RPMI7951 (cell line): ENCODE measurements at places on chromosomes 1 and 21. TPM values are rescaled to one million over a fixed set of nuclear protein-coding genes. Genes with fewer than 3 reads are reported as not detected.
A peak's percentile ranks its signal among the peaks of the same experiment; 100 is the strongest.

TRIM63 gene
- total RNA-seq: 0.12 TPM in 1 of 2 replicates, not detected in the other

DNA sequence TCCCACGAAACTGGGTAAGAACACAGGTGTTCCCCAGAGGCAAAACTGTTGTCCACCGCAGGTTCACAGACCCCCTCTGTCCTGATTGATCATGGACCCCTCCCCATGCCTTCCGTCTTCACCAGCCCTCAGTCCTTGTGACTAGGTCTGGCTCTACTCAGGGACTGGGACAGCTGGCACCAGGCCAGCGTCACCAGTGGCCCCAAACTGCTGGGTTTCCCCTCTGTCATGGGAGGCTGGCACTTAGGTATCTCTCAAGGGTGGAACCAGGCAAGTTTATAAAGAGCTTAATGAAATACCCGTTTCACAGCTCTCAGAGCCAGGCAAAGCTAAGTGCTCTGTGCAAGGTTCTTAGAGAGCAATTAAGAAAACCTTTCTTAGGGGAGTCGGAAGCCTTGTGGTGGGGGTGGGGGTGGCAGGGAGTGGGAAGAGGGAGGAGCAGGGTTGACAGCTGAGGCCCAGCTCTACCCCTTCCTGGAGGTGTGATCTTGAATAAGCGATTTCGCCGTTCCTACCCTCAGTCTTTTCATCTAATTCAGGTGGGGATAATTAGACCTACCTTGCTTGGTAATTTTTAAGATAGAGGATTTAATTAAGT is 35.0 kb upstream of the IFNLR1 start:
- no peak for DNase-seq

HRNR gene
- total RNA-seq: under 0.01 TPM in 1 of 2 replicates, not detected in the other

DNA sequence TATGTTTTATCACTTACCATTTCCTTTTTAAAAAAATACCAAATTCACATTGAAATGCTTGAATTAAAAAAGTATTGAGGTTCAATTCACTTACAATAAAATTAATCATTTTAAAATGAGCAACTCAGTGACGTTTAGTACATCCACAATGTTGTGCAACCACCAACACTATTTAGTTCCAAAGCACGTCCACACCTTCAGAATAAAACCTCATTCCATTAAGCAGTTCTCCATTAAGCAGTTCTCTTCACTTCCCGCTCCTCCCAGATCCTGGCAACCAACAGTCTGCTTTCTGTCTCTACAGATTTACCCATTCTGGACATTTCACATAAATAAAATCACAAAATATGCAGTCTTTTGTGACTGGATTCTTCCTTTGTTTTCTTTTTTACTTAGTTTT is 41.3 kb downstream of the GNG4 start:
- no peak for DNase-seq

DNA sequence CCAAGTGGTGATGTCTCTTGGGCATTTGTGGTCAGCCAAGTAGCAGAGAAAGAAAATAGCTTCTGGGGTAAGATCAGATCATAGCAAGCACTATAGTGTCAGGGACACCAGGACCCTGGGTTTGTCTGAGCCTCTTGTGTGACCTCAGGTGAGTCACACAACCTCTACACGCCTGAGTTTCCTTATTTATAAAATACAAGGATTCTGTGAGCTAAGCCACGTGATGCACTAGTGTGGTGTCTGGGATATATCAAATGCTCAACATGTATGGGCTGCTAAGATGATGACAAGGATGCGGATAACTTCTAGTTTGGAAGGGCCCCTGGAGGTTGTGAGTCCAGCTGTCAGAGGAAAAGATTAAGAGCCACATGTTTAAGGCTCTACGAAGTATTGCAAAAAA is 24.5 kb upstream of the ZNF436 start:
- DNase-seq: peak; percentile 66

GBP4 gene
- total RNA-seq: 0.60 and 0.78 TPM in 2 replicates

CHIA gene
- total RNA-seq: not detected in 2 replicates

SPRR2A gene
- not detected in 2 replicates for total RNA-seq

DNA sequence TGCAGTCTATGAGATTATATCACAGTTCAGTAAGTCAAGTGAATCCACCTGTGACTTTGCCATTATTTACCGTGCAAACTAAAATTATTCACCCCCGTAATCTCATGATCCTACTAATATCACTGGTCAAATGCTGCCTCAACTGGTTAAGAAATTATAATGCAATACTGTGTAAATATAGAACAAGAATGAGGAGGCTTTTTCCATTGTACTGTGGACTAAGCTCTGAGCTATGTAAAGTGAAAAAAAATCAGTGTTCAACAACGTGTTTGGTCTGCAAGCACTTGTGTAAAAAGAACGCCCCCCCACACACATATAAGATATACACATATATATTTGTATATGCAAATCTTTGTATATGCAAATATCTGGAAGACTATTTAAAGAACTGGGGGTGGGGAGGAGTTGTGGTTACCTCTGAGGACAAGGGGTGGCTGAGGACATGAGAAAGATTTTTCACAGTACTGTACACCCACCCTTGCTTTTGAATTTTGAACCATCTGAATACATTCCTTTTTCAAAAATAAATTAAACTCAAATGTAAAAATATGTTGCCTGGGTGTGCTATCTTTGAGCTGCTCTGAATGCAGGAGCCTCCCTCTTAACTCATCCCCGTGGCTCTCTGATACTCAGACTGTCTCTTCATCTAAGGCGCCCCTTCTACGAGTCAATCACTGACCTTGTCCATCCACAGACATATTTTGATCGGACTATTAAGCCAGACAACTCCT is 57.0 kb downstream of the PTP4A2 start:
- DNase-seq: no peak

FCAMR gene
- not detected in 2 replicates for total RNA-seq

- no peak for DNase-seq
Observed at GRCh38 chr1:77139389-77139788, 79.8 kb downstream of the PIGK start.

PROK1 gene
- total RNA-seq: 0.24 and 0.39 TPM in 2 replicates

WDR3 gene
- total RNA-seq: 14.4 and 18.7 TPM in 2 replicates

CLIC6 gene
- total RNA-seq: not detected in 2 replicates

RASAL2 gene
- total RNA-seq: 5.6 and 8.2 TPM in 2 replicates

DNA sequence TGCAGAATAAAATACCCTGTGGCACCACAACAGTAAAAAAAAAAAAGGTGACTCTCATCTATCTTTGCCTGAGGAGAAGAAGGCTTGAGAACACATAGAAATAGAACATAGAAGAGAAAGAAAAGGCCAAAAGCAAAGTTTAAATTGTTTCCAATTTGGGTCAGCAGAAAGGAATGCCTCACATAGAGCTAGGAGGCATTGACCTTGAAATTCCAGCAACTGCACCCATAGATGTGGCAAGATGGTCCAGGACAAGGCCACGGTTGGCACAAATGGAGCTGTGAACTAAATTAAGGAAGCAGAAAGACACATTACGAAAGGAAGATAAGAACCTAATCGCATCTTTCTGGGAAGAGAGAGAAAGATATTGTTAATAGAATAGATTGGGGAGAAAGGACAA is 588.3 kb downstream of the LMO4 start:
- no peak for DNase-seq

TNFRSF18 gene
- total RNA-seq: not detected in 2 replicates
